ENCODE measurements at places on chromosomes 7 and 10.
A peak's percentile ranks its signal among the peaks of the same experiment; 100 is the strongest.

DNA sequence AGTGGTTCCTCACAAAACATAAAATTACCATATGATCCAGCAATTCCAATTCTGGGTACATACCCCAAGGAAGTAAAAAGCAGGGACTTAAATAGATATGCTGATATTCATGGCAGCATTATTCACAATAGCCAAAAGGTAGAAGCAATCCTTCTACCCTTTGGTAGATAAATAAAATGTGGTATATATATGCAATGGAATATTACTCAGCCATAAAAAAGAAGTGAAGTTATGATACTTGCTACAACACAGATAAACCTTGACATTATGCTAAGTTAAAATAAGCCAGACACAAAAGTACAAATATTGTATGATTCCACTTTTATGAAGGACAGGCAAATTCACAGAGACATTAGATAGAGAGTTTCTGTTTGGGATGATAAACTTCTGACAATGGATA lies 13.3 kb downstream of the JMJD1C start:
- DNase-seq: no peak

DNA sequence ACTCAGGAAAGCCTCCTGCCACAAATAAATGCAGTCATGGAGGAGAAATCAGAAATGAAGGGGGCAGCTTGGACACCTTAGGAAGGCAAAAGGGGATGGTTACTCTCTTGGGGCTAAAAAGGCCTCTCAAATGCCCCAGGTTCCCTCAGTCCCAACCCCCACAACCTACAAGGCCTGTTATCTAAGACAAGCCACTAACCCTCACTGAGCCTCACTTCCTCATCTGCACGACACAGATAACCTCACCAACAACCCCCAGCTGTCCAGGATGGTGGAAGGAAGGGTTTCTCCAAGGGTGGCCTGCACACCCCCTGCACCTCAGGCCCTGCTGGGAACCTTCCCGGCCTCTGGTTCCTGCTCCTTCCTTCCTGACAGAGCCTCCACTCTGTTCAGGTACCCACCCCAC lies 29.2 kb downstream of the SORBS1 start:
- DNase-seq: no peak

- no peak for DNase-seq
Observed at GRCh38 chr7:3393862-3394261, 92.8 kb downstream of the SDK1 start.

DNA sequence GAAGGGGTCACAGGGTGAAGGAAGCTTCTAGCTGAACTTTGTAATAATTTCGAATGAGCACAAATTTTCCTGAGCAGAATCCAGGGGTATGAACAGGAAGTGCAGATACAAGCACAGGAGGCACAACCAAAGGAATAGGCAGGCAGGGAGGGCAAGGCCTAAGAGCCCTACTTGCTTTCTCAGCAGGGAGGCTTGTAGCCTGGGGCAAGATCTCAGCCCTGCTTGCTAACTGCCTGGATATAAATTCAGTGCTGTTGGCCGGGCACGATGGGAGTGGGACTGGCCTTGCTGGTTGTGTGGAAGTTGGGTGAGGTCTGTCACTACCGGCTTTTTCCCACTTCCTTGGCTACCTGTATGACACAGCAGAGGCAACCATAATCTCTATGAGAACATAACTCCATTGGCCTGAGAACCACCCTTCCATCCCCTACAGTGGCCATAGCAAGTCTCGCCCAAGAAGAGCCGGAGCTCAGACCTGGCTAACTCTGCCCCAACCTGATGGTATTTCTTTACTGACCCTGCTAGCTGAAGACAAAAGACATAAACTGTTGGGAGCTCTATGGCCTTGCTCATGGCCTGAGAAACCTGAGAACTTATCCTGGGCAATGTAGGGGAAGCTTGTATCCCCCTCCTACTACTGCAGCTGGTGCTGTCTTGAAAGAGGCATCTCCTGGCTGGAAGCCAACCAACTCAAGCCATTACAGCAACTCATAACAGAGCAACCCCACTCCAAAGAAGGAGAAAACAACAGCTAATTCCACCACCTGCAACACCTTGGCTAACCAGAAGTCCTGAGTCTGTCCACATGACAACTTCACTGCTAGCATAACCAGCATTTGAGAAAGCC lies 27.6 kb downstream of the CLDN12 start:
- no peak for DNase-seq

DNA sequence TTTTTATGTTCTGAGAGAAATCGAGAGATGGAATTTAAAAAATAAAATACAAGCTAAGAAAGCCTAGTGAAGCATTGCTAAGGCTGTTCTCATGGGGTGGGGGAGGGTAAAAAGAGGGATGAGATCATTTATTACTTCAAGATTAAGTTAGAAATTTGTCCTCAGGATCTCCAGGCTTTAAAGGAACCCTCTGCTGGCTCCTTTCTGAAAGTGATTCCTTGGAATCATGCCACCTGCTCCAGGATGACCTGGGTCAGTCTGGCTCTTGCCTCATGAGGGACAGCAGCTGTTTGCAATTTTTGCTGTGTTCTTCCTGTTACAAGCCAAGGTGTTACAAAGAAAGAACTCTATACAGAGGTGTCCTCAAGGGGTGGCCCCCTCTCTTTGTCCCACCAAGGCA lies 69.8 kb downstream of the CDK1 start:
- DNase-seq: no peak

DNA sequence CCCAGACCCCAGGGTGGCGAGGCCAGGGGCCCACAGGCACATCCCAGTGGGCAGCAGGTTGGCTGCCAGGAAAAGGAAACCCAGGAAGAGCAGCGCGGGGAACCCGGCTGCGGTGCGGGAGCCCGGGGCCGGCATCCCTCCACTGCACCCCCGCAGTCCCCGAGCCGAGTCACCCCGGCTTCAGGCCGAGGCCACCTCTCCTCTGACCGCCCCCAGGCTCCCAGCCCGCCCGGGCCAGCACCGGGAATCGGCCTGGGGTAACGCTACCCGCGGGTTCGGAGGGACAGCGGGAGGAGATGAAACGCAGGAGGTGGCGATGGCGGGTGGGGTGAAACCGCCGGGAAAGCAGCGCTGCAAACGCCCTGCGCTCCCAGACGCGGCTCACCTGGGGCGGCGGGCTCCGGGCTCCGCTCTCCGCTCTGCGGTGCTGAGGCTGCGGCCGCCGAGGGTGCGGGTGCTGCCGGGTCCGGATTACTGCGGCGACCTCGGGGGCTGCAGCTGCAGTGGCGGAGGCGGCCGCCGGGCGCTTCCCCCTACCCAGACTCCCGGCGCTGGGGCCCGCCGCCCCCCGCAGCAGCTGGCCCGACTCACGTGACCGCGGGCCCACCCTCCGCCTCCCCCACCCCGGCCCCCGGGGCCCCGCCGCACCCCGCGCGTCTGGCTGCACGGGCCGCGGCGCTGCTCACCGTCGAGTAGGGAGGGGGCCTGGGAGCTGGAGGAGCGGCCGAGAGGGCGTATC lies at the start of gene SCRN1:
Gene SCRN1 (minus strand): TSS at position 545 of the 739 bp plus-strand sequence. CDS start 20,734 bp downstream, outside the sequence.
- DNase-seq: peak; percentile 44

DNA sequence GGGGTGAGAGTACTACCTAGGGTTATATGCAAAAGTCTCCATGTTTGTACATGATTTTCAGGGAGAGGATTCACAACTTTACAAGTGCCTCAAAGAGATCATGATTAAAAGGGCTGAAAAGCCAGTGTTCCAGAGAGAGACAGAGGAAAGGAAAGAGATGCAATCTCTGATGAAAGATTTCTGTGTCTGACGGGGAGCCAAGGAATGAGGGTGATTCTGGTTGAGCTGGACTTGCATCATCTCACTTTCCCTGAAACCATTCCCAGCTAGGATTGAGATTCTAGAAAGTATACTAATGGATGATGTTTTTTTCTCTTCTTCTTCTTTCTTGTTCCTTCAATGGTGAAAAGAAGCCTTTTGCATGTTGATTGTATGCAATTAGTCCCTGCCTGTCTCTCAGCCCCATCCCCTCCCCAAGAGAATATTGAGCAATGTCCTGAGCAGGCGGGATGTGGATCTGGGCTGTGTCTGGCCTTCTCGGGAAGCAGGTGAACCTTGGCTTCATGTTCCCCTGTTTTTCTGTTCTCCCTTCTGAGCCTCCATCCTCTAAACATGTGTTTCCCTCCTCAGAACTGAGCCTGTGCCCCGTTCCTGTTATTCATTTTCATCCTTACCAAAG lies 186.1 kb downstream of the ZNF365 start:
- DNase-seq: no peak

Measured in NCI-H1930 (cell line).